Activated B cell treated with CpG ODN at 0.5 μM for 24 hours (primary cell): ENCODE measurements at places on chromosomes 4 and X.

DNA sequence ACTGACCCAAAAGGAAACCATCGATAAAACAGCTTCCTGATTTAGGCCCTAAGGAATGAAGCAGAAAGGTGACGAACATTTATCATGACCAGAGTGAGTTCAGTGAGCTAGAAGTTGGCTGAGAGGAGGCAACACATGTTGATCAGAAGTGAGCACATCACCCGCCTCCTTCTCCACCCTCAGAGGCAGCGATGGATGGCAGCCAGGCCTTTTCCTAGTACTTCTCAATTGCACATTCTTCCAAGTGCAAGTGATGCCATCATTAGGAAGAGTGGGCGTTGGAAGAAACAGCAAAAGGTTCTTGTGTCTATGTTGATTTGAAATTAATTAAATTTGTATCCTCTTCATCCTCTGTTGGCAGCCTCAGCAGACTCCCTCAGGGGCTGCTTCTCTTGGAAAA, 51.7 kb downstream of the TMEM154 start:
- no peak for DNase-seq

DNA sequence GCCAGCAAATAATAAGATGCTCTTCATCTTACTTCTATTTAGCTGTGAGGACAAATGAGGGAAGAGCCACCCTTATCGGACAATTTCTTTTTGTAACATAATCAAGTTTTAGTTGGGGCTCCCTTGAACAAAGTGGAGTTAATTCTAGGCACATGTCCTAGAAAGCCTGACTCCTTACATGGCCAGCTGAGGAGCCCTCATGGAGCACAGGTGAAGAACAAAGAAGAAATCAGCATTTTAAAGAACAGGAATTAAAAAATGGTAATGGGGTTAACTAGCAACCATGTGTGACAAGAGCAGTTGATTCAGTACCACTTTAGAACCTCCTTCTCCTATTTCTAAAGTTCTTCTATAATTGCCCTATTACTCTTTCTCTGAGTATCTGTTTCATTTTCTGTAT, 15.9 kb downstream of the GPR82 start:
- no peak for DNase-seq

- no peak for DNase-seq
Observed at GRCh38 chr4:152363086-152363485, 172.8 kb downstream of the FBXW7 start.

- no peak for DNase-seq
Observed at GRCh38 chr4:41957634-41958033, 22.4 kb downstream of the TMEM33 start.

DNA sequence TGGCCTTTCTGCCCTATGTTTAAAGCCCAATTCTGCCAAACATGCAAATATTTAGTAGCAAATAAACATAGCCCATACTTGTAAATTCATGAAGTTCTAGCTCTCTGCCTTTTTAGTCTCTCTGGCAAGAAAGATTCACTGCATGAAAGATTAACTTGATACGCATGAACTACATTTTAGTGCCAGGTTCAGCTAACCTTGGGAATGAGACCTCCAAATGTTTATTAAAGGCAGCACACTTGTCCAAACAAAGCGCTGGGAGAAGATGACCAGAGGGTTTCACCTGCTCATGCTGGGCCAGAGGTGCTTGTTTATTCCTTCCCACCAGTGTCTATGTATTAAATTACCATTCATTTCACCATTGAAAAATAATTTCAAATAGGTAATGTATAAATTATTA, 44.5 kb upstream of the IL1RAPL1 start:
- no peak for DNase-seq

- DNase-seq, result no peak
Observed at GRCh38 chrX:154545673-154546274, 872 bp downstream of the G6PD start.

- no peak for DNase-seq
Observed at GRCh38 chr4:140806163-140806562, 50.0 kb upstream of the TBC1D9 start.

- no peak for DNase-seq
Observed at GRCh38 chrX:102154900-102155805, 624 bp downstream of the BEX5 start.

DNA sequence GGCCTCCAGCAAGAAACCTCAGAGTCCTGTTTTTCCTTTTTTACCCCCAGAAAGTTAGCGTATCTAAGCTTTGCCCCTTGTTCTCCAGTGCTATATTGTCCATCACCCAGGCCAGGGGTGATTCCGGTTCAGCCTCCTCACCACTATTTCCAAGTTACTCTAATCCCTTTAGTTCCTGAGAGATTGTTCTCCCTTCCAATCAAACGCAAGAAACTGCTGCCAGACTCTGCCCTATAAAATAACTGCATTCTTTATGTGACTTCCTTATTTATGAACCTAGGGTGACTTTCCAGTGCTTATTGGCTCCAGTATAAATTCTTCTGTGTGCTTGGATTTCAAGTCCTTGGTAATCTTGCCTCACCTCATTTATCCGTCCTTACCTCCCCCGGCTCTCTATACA, 65.7 kb downstream of the CLCN5 start:
- no peak for DNase-seq
